ENCODE measurements at places on chromosomes 2 and 18.

DNA sequence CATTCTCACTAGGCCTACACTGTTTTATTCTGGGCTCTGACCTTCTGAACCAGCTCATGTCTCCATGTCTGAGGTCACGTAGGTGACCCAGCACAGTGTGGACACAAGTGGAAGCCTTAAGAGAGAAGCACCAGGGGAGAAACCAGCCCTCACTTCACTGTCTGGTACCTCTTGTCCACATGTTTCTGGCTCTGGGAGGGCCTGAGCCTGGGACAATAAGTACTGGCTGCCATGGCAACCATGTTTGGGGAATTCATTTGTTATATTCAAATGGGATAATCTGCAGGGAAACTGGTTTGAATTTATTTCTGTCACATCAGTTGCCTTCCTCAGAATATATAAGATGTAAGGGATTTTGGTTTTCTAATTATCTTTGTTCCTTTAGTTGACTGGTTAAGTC, 23.3 kb downstream of the MYO3B start:
- no peak for DNase-seq

DNA sequence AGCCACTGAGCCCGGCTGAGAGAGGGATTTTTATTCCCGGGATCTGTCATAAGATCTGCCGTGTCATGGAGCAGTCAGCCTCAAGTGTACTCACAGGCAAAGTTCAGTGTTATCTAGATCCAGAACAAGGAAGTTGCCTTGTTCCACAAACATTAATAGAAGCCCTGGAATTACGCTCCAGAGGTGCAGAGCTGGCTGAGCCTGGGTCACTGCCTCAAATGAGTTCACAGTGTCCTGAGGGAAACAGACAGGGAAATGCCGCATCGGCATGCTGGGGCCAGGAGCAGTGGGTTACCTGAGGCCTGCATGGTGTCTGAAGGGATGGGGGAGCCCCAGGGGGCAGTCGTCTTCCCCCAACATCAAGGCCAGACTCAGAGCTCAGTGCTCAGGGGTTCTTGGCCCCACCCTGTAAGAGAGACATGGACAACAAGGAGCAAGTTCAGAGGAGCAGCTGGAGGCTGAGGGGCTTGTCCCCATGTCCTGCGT, 42.7 kb upstream of the ODC1 start:
- no peak for DNase-seq

- no peak for DNase-seq
Measured at GRCh38 chr18:52278191-52278590, 61.8 kb upstream of the DCC start.

- no peak for DNase-seq
Measured at GRCh38 chr2:211748339-211748738, 790.3 kb downstream of the ERBB4 start.

DNA sequence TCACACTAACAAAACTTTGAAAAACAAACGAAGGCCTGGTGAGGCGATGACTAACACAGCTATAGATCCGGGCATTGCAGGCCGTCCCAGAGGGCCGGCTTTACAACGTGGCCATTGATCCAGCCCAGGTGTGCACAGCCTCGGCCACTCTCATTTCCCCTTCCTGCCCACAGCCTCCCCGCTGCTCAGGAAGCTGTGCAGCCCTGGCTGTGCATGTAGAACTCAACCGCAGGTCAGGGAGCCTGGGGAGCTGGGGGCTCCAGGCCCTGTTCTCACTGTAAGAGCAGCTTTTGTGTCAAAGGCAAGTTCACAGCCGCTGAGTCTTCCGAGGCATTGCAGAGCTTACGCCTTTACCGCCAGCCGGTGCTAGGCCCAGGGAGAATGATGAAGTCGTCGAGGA, 87.2 kb downstream of the LONRF2 start:
- peak; percentile 70 for DNase-seq

- no peak for DNase-seq
Measured at GRCh38 chr18:45787346-45787745, 38.1 kb upstream of the SIGLEC15 start.

DNA sequence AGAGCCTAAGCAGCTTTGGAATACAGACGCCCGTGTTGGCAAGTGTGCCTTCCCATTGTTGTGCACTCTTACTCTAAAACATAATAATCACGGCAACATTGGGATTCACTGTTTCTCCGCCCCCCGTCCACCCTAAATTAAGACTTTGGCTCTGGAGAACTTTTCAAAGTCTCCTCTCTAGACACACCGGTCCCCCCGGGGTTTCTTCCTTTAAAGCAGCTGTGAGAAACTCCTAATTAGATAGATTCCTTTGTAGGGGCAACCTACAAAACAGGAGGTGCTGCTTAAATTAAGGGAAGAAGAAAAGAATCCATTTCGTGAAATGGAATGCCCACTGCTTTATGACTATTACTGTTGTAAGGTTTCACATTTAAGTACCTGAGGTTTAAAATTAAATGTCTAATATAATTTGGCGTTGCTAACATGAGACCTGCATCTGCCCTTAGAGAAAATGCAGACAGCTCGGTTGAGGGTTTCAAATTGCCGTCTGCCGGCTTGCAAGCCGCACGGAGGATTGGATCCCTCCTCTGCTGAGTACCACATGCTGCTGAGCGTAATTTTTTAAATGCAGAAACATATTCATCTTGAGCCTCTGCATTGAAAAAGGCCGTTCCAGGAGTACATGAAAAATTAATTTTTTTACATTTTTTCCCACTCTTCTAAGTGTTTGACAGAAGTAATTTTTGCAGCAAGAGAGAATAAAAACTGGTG, 233.3 kb downstream of the GBX2 start:
- DNase-seq, result no peak
